ENCODE measurements at places on chromosomes 7 and 10.

DNA sequence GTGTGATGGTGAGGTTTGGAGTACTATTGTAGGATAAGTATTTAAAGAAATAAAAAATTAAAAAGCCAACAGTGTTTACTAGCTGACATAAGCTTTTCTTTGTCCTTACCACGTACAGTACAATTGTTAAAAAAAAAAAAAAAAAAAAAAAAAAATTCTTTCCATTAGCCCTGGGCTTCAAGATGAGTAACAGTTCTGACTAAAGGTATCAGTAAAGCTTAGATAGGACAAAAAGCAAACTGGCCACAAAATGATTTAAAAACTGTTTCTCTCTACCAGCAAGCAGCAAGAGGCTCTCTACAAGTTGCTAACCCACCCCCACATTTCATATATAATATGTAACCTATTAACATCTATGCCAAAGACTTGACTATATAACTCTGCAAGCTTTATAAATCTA lies 17.5 kb downstream of the HYCC1 start:
- DNase-seq = no peak

- no peak for DNase-seq
Observed at GRCh38 chr7:77757589-77757988, 40.6 kb downstream of the TMEM60 start.

DNA sequence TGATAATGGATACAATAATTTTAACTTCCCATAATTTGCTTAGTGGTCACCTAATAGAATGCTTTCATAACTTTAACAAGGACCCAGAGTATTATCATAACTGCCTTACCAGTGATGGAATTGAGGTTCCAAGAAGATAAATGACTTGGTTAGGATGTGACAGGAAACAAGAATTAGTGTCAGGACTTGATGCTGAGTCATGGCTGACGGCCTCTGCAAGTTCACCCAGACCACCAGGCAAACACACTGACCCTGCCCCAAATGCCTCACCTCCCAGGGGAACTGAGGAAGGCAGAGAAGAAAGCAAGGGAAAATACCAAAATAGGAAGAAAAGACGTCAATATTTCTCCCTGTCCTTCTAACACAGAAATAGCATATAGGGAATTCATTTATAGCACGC lies 636.3 kb downstream of the PARD3 start:
- DNase-seq = no peak

GRCh38 chr7:38448054-38448453 lies 174.6 kb upstream of the TARP start:
- no peak for DNase-seq

GRCh38 chr10:30422981-30423654 lies 10.9 kb upstream of the MAP3K8 start:
- no peak for DNase-seq

DNA sequence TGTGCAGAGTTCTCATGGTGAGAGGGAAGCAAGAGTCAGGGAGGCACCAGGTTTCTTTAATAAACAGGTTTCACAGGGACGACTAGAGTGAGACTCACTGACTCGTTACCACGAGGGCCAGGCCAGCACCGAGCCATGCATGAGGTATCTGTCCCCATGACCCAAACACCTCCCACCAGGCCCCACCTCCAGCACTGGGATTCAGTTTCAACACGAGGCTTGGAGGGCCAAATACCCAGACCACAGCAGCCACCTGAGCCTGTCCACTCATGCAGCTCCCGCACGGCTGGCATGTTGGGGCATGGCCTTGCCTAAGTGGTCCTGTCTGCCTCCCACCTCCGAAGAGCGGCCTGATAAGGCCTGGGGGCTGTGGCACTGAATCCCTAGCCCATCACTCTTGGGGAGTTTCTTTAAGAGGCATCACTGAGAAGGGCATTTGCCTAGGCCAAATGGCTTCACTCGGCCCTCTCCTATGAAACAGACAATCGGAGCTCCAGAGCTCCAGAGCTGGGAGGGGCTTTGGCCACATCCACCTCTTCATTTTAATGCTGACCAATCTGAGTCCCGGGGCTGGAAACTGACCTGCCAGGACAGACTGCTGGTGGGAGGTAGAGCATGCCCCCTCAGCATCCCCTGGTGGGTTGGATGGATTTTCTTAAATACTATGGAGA lies 157.8 kb downstream of the DNAJB6 start:
- peak; percentile 61 for DNase-seq

- DNase-seq = peak; percentile 76
Observed at GRCh38 chr7:140084972-140085371, 22.2 kb upstream of the PARP12 start.

DNA sequence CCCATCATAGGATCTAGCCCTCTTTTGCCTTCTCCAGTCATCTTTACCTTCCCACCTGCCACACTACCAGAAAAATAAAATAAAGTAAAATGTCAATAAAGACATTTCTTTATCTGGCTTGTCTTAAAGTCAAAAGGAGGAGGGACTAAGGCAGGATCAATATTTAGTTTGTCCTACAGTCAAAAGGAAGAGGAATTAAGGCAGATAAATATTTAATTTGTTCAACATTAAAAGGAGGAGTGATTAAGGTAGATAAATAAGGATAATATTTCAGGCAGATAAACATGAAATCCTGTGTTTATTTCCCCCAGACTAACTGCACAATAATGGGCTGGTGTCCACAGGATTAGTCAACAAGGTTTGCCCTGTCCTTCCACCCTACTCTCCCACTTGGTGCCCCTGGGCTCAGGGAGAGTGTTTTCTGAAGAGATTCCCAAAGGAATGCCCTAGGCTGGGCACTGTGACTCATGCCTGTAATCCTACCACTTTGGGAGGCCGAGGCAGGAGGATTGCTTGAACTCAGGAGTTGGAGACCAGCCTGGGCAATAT lies 18.3 kb upstream of the MSMB start:
- no peak for DNase-seq

- DNase-seq = no peak
Observed at GRCh38 chr10:96038476-96039387, 4.7 kb upstream of the CCNJ start.

DNA sequence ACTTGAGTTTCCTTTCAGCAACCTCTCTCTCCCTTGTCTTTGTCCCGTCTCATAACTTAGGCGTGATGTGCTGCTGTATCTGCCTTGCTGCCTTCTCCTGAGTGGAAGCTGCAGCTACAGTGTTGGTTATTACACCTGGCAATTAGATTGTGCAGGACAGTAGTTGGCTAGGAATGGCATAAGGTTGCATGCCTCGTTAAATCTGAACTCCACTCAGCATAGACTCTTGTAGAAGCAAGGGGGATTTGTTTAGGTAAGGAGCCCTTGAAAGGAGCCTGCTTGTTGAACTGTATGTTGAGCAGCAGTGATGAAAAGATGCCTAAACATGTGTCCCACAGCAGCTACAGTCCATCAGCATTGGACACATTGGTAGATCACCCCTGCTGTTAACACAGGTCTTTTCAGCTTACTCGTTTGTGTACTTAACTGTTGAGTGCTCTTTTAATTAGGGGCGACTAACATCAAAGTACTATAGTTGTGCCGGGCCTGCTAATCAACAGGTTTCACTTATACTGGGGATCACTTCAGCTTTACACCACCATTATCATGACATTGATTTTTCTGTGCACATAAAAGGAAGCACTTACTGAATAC lies 225.0 kb downstream of the AUTS2 start:
- no peak for DNase-seq

DNA sequence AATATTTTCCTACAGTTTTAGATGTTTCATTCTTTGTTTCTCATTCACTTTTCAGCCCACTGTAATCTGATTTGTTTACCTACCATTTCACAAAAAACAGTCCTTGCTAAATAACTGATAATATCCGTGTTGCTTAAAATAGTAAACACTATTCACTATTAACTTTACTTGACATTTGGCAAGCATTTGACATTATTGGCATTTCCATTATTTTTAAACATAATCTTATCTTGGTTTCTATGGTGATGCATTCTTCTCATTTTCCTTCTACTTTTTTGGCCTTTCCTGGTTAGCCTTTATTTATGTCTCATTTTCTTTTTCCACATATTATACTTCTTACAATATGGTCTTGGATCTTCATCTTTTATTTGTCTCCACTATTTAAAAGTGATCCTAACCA lies 715.3 kb downstream of the DNAJB9 start:
- no peak for DNase-seq

DNA sequence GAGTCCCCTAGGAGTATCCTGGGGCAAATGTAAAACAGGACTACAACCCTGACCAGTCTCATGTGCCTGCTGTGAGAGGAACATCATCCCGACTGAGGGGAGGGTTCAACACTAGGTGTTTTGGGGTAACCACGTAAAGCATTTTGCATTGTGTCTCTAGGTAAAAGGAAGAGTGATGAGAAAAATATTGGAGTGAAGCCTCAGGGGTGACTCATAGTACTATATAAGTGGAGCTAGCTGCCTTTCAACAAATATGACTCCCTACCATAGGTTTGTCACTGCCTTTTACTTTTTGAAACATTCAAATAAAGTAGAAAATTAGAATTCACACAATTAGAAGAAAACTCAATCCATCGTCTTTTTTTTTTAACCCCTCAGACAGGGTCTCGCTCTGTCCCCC lies 2.6 kb upstream of the CAMK2G start:
- DNase-seq = no peak

Measured in activated effector memory CD4-positive, alpha-beta T cell treated with anti-CD3 and anti-CD28 coated beads, Interleukin-2, amount 50 U/mL, for 16 hours (primary cell).